ENCODE measurements at places on chromosomes 16 and 17.

DNA sequence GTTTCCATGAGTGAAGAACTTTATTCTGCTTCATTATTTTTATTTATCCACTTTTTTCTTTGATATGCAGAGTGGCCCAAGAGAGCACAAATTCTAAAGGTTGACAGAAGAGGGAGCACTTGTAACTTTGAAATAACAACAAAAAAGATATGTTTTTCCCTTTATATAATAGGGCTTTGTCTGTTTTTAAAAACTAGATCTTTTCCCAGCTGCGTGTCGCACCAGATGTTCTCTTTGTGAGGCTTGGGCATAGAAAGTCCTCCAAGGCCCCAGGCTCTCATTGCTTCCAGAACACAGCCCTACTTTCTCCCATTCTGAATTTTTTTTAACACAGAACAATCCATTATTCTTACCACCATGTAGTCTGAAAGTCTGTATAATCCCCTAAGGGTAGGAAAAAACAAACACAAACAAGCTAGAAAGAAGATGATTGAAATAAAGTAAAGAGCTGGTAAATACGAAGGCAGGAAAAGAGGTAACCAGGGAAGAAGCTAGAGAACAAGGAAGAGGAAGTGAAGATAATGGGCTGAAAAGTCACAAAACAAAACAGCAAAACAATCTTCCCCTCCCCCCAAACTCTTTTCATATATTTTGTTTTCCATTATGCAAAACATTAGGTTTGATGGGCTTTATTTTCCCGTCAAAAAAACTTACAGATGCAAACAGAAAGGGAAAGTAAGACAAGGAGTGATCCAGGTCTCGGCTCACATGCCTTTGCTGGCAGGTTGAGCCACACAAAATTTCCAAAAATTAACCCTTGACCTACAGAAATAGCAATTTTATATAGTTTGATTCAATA is 160.4 kb downstream of the ABCA8 start:
- no peak for DNase-seq

DNA sequence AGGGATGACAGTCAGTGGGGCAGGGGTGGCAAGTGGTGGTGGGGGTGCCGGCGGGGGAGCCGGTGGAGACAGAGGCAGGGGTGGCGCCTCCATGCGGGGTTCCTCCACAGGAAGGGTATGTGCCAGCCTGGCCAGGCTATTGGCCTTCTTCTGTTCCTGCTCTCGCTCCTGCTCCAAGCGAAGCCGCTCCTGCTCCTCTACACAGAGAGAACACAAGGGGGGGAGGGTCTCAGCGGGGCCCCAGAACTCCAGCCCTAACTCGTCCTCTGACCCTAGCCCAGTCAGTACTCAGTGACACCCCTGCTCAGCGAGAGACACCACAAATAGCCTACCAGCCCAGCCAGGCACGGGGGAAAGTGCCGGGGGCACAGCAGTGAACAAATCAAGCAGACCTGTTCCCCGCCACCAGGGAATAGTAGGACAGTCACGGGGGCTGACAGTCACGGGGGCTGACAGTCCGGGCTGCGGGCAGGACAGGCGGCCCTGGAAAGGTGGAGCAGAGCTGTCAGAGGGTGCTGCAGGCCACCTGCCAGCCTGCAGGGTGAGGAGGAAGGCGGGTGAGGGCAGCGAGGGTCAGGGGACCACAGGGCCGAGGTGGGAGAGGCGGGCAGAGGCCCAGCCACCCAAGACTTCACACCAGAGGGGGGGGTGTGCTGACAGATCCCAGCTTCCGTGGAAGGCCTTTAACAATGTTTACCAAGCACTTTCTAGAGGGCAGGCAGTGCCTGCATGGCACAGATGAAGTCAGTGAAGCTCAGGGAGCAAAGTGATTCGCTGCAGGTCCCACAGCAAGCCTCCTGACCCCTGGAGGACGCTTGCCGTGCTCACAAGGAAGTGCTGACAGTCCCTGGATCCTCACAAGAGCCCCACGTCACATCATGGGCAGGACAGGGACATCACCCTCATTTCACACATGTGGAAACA is 5.3 kb downstream of the MNT start:
- no peak for DNase-seq

- no peak for DNase-seq
These were observed 1.2 kb upstream of the MSLN start for GRCh38 chr16:759110-759910.

DNA sequence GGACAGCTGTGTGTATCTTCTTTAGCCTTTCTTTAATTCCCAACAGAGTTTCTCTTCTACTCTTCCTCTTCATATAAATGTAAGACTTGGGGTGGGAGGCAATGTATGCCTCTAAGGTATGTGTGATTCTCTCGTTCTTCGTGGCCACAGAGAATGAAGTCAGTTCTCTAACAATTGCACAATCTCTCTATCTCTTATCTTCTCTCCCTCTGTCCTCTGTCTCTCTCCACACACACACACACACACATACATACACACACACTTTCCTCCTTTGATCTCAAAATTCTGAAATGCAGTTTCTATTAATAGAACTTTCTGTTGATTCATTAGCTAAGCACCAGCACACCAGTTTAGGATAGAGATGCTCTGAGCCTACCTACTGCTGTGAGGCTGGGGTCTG is 615.7 kb upstream of the SALL1 start:
- no peak for DNase-seq

DNA sequence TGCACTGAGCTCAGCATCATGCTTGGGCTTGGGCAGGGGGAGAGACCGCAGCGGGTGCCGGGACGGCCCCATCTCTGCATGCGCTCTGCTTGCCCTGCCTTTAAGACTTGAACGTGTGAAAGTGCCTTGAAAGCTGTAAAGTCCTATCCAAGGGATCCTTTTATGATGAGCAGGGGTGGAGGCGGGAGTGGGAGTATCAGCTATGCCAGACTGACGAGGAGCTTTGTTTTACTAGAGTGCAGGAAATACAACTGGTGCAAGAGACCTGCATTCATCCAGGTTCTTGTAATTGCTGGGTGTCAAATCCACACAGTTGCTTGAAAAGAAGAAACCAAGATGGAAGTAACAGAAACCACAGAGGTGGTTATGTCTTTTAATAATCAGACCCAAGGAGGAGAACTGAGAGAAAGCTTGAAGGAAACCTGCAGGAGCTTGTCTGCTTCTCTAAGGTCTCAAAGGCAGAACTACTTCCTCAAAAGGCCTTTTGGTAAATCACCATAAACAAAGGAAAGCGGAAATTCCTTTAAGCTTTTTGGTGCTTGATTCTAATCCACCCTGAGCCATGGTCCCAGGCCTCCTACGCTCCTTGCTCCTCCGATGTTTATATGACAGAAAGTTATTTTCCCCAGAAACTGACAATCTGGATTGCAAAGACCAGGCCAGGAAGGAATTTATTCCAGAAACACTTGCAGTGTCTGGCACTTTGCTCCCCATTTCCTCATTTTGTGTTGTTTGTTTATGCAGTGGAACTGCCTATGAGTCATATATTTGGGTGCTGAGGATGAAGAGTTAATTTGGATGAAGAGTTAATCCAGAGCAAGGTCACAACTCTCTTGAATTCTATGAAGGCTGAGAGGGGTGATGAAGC is 51.3 kb upstream of the FBXO47 start:
- no peak for DNase-seq

- no peak for DNase-seq
These were observed 126.5 kb downstream of the WWOX start for GRCh38 chr16:78225919-78226318.

- DNase-seq = no peak
These were observed 60.1 kb upstream of the WSB1 start for GRCh38 chr17:27233776-27234175.

DNA sequence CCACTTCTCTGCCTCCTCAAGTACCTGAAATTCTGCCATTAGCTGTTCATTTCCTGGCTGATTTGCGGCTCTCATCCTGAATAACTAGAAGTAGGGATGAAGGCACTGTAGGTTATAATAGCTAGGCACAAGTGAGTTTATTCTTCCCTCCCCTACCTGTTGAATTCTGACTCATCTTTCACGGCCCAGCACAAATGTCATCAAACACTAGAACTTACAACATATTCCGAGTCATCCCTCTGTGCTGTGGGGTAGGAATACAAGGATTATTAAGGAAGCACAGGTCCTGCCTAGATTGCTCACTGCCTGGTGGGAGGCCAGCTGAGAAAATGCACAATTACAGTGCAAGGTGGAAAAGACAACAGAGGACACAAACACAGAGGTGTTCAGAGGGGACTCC is 103.7 kb upstream of the ASIC2 start:
- DNase-seq = no peak

Measured in gastrocnemius medialis (tissue), 4 donors.